ENCODE measurements at places on chromosomes 12 and 14.
A peak's percentile ranks its signal among the peaks of the same experiment; 100 is the strongest.

DNA sequence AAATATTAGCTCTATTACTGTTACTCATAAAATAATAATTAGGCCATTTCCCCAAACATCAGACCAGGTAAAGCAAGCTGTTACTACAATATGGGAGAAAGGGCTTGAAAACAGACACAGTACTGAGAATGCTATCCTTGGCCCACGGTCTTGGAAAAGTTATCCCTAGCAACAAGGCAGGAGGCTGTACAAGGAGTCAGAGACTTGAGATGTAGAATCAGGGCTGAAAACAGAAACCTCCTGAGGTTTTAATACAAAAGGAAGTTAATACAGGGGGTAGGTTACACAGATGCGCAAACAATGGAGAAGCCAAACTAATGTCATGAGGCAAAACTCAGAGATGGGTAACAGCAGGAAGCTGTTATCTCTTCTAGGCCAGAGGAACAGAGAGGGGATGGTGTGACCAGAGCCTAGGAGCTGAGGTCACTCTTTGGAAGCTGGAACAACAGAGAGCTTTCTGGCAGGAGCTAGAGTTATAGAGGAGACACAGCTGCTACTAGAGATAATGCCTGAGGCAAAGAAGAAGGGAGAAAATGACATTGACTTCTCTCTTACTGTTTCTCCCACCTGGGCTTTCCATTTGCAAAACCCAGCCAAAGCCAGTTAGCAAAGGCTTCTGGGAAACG, 248.8 kb downstream of the SUDS3 start:
- no peak for DNase-seq

DNA sequence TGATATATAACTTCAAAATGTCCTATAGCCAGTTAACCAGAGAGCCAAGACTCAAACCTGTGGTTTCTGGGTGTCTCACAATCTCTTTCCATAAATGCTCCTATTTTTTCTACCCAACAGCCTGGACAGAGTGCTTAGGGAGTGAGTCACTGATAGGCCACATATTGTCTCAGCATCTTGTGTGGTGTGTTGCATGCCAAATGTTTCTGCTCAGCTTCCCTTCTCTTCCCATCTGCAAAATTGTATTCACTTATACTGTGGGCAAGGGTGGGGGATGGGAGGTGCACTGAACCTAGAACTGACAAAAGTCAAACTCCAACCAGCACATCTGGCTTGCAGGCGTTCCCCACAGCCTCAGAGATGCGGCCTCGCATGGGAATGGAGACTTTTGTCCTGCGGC, 123.3 kb downstream of the KCNA5 start:
- DNase-seq = peak; percentile 80

DNA sequence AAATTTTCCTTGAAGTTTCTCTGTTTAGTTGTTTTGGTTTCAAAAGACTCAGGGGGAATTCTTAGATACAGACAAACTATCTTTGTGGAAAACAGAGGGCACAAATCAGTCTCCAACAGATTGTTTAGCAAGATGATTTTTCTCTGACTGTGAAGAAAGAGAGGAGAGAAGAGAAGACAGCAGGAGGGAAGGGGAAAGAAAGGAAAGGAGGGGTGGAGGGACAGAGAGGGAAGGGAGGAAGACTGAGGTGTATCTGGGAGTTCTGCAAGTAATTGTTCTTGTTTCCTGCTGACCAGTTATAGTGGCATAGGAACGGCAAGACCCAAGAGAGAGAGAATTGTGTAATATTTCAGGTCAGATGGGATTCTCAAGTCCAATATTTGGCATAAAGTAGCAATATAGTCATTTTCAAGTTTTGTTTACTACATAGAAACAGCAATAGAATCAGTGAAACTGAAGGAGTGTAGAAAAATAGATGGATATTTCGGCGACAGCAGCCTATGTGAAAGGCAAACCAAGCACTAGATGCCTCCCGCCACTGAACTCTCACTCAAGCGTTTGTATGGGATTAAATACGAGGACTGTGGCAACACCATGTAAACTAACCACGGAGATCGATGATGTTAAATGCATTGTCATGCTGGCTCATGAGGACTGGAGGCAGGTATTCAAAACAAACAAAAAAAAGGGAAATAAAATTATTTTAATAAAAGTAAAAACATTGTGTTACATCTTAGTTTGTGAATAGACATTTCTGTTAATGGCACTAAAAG, 342.5 kb downstream of the SLC16A7 start:
- no peak for DNase-seq

DNA sequence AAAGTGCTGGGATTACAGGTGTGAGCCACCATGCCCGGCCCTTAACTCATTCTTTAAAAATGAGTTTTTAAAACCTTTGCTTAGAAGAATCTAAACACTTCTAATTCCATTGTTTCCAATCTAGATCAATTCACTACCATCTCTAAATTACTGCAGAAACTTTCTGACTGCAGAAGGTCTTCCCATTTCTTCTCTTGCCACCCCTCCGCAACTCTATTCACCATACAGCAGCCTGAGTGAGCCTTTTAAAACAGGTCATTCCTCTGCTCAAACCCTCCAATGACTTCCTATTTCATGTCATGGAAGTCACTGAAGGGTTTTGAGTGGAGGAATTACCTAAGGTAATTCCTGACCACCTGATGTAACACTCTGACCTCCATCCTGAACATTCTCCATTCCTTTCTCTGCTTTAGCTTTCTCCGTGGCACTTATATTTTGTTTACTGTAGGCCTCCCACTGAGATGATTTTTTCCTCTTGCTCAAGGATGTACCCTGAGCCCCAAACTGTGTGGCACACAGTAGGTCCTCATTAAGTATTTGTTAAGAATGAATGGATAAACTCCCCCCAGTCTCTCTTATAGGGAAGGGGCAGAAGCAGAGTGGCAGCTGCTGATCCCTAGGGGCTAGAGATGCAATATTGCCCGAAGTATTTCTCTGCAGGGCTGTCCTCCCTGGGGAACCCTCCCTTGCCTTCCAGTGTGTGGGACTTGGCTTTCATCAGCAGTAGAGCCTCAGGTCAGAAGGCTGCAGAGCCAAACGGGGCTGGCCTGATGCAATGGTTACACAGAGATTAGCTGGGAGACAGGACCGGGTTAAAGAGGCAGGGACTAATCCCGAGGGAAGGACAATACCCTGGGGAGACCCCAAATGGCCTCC, 1.2 kb downstream of the DDIT3 start:
- no peak for DNase-seq

DNA sequence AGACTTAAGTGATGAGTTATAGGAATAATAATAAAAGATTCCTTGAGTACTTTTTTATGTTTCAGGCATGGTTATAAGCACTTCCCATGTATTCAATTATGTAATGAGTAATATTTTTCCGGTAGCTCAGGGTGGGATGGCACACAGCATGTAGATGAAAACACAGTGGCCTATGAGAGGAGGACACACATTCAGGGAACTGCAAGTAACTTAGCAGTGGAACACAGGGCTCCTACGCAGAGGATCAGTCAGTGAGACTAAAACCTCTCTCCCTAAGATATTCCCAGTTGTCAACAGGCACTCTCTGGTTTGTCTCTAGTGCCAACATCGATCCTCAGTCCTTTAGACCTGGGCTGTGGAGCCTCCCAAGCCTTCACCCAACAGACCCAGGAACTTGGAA, 219.4 kb downstream of the DIO2 start:
- no peak for DNase-seq

DNA sequence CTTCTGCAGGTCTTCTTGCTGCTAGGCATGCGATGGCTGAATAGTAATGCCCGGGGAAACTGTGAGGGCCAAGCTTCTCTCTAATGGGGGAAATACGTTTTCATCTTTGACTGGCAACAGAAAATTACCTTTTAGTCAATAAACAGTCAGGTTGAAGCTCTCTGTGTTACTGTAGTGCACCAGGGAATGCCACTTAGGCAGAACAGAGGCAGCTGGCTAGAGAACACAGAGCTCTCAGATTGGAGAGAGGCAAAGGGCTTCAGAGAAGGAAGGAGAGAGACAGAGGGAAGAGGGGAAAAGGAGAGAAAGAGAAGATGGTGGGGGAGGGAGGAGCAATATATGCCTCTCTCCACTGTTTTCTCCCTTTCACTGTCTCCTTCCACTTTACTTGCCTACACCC, 6.7 kb downstream of the HSD17B6 start:
- DNase-seq = no peak

GRCh38 chr14:56474419-56475022, 105.1 kb upstream of the TMEM260 start:
- peak; percentile 38 for DNase-seq

DNA sequence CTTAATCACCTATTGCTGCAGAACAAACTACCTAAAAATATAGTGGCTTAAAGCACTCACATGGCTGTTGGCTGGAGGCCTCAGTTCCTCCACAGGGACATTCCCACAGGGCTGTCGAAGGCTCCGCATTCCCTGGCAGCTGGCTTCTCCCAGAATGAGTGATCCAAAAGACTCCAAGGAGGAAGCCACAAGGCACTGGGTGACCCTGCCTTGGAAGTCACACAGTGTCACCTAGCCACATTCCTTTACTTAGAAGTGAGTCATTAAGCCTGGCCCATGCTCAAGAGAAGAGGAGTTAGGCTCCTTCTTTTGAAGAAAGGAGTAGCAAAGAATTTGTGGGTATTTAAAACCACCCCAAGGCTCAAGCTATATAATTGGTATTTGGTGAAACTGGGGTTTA, 63.9 kb upstream of the MAP1LC3B2 start:
- no peak for DNase-seq

DNA sequence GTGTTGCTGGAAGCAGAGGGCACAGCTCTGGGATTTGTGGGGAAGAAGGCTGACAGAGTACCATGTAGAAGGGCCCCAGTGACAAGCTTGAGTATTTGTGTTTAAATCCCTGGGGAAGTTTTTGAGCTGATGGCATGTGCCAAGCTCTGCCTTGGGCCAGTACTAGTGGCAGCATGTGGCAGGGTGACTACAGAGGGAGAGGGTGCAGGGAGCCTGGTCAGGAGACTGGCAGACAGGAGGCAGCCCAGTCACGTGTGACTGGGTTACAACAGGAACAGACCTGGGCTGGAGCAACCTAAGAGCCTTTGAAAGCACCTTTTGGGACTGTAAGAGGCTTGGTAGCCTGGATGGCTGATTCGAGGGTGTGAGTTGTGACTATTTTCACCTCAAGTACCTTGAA, 112.1 kb downstream of the TSPAN9 start:
- DNase-seq = no peak

DNA sequence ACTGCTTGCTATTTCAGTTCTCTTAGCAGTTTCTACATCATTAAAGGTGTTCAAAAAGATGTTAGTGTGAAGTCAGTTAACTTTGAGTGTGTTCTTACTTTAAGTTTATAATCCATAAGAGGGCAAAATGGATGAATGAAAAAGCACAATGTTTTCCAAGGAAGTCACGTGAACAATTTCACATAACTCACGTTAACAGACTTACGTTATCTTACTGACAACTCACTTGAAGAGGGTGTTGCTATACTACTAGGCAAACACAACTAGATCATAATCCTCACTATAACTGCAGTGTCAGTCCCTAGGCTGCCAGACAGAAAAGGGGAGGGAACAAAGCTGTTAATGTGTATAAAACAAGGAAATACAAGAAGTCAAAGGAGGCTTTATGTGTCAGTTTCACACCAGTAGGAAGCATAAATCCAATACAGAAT, 6.4 kb downstream of the SLC2A13 start:
- no peak for DNase-seq

DNA sequence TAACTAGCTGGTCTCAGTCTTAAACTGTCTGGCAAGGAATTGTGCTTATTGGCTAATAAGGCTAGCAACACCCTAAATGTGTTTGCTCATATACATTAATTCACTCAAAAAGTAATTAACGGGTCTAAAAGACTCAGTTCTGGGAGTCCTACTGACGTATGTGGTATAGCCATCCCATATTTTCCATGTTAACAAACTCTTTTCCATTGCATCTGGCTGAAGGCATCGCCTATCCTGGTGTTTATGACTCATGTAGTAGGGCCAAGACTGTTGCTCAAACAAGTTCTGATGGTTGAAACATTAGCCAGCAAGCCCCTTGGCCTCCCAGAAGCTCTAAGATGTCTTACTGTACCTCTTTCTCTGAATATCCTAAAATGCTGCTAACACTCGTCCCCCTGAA, 98.5 kb downstream of the PHLDA1 start:
- DNase-seq = no peak

GRCh38 chr14:88476214-88476774, 78.5 kb downstream of the PTPN21 start:
- DNase-seq = no peak

GRCh38 chr12:90915353-90915752, 39.6 kb downstream of the CCER1 start:
- no peak for DNase-seq

DNA sequence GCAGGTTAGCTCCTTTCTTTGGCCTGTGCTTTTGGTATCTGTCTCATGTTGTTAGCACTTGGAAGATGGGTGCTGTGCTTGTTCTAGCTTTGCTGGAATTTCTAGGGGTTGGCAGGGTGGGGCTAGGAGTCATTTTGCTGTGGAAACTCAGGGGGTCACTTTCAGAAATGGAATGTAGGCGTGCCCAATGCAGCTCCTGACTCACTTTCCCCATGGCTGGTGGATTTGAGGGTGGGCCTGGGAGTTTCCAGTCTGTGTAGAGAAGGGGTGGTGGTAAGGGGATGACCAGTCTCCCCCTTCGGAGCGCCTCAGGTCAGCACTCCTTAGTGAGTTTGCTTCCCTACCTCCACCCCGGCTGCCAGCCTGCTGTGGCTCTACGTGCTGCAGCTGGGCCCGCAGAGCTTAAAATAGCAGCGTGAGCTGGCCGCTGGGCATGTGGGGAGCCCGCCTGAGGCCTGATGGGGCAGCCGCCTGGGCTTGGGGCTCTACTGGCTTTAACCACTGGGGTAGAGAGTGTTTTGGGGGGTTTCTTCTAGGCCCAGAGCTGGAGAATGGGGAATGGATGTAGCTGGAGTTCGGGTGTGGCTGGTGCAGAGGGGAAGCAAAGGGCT, 108.2 kb downstream of the TSPAN9 start:
- DNase-seq = no peak

DNA sequence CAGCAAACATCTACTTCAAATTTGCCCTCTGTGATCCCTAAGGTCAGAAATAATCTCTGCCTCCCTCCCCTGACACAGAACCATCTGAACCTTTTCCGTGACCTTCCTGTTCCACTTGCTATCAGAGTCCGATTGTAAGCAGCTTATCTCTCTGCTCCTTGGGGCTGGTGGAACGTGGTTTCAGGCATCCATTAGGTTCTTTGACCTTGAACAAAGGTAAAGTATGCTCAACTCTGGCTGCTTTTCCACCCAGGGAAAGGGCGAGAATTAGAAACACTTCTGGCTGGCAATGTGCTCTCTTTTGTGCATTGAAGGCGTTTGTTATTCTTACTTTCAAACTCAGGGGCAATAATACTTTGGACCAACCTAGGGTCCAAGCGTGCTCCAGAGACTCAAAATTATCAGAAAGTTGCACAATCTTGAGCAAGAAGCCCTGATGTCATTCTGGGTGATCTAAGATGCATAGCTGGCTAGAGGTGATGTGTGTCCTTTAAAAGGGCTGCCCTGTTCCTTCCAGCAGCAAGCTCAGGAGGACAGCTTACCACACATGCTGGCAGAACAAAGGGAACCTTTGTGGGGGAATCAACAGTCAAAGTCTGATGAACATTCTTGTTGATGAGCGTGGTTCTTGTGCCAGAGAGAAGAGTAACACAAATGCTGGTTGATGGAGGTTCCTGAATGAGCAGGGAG, 29.8 kb downstream of the ADGRD1 start:
- DNase-seq = no peak

GRCh38 chr12:47747596-47748506, 10.8 kb downstream of the RAPGEF3 start:
- no peak for DNase-seq

- DNase-seq = peak; percentile 87
These were observed at the start of gene UBC for GRCh38 chr12:124914392-124915238. Gene UBC, minus strand, starts transcription at chr12:124914650. Its CDS starts 879 bp downstream, at chr12:124913771.
